ENCODE measurements at places on chromosomes 5 and 9.

- DNase-seq = peak; percentile 35
Measured at GRCh38 chr5:43038496-43038989, 1.6 kb downstream of the ANXA2R start.

- DNase-seq = no peak
Measured at GRCh38 chr9:104986096-104986495, 58.1 kb upstream of the ABCA1 start.

DNA sequence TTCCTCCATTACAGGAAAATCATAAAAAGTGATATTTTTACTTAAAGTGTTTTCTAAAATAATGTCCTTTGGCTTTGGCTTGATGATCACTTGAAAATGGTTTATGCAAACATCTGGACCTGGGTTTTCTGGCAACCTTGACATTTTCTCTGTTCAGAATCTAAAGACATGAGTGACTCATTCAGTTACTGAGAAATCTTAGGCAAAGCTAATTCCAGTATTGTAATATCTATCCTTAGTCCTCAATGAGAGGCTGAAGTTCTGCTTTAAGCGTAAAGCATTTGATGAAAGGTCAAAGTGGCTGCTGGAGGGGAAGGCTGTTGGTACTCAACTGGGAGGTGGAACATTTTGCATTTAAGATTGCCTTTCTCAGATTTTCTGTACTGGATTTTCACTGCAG, 2.3 kb downstream of the MAN2A1 start:
- peak; percentile 48 for DNase-seq

DNA sequence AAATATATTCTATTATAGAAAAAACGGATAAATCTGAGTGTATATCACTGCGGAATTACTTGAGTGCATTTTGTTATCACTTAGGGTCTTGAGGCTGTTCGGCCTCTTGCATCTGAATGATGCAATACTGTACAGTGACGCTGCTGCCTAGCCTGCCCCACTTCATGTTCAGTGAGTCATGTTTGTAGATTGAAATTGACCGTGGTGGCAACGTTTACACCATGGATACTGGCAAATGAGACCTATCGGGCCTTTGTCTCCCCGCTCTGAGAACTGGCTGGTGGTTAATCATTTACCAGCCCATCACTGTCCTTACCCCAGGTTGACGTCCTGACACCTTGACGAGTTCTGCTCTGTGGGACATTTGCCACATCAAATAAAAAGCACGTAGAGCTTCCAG, 510.1 kb upstream of the ADAMTS16 start:
- DNase-seq = no peak

DNA sequence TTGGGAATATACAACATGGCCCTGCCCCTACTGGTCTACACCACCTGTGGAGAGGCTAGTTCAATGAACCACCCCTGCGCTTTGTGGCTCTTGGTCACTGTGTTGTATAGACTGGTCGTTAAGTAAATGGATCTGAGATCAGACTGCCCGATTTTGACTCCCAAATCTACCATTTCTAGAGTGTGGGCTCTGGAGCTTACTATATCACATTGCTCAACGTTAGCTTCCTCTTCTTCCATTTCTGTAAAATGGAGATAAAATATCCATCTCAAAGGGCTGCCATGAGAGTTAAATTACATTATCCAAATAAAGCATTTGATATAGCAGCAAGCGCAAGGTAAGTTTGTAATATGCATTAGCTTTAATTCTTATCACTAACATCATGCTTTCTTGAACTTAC, 52.7 kb upstream of the IFNK start:
- DNase-seq = no peak

- no peak for DNase-seq
Measured at GRCh38 chr9:136331030-136331429, 3.7 kb downstream of the GPSM1 start.

GRCh38 chr9:83526901-83527300, 11.3 kb downstream of the FRMD3 start:
- DNase-seq = no peak

DNA sequence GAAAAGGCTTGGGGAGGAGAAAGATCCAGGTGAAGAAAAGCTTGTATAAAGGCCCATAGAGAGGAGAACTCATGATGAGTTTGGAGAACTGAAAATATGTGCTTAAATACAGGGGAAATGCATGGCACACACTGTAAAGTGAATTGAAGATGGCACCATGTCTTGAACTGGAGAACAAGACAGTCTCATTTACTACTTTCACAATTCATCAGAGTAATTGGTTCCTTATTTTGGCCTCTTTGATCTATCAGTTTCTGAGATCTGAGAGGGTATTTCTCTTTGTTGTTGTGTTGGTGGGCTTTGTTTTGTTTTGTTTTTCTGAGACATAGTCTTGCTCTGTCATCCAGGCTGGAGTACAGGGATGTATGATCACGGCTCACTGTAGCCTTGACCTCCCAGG, 98.2 kb downstream of the CEMIP2 start:
- DNase-seq = no peak

- no peak for DNase-seq
Measured at GRCh38 chr5:126016256-126016655, 407.0 kb upstream of the GRAMD2B start.

DNA sequence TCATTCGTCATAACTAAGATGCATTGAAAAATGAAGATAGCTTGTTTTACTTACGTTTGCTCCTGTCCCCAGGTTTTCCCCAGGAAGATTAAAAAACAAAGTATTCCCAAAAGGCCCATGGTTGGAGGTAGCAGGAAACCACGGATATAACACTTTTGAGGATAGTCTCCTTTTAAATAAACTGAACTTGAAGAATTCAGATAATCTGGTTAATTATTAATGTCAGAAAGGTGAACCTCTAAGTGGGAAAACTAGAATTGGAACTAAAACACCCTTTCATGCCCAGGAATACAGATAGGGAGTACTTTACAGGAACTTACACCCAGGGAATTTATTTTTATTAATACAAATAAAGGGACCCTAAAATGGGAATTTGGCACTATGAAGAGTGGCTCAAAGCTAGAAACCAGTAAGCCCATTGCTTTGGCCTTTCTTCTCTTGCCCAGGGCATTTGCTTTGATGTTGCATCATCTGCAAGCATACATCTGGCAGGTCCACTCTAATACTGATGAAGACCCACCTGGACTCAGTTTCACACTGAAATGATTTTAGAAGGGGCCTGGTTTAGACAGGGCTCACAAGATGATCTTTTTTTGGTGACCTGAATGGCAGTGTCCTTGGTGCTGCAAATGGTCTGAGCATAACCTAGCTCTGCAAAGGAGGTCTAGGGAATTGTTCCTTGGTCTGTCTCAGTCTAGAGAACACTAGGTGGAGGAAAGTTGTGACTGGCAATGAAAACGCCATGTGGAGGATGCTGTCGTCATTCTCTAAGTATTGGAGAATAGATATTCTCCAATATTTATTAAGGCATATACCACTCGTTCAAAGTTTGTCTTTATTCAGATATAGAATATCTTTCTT, at the start of gene C5:
Gene C5 (minus strand): TSS at position 148 of the 861 bp plus-strand sequence. CDS start 29 bp downstream, at position 119.
- DNase-seq = no peak

DNA sequence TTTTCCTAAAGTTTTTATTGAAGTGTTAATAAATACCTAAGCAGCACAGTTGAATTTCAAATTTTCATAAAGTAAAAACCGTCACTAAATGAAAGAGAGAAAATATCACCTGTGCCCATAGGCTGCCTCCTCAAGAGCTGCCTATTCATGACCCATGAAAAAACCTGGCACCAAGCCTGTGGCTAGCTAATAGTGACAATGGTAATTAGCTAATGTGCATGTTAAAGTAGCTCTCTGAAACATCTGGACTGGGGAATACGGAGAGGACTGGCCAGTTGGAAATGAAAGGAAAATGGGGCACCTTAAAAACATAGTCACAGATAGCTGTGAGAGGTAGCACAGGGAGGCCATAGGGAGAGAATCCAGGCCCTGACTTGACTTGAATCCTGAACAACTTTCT, 5.4 kb upstream of the GNE start:
- no peak for DNase-seq
